ENCODE measurements at places on chromosomes 13 and 19.

- DNase-seq, result no peak
Observed at GRCh38 chr19:46718934-46719622, 2.2 kb upstream of the PRKD2 start.

DNA sequence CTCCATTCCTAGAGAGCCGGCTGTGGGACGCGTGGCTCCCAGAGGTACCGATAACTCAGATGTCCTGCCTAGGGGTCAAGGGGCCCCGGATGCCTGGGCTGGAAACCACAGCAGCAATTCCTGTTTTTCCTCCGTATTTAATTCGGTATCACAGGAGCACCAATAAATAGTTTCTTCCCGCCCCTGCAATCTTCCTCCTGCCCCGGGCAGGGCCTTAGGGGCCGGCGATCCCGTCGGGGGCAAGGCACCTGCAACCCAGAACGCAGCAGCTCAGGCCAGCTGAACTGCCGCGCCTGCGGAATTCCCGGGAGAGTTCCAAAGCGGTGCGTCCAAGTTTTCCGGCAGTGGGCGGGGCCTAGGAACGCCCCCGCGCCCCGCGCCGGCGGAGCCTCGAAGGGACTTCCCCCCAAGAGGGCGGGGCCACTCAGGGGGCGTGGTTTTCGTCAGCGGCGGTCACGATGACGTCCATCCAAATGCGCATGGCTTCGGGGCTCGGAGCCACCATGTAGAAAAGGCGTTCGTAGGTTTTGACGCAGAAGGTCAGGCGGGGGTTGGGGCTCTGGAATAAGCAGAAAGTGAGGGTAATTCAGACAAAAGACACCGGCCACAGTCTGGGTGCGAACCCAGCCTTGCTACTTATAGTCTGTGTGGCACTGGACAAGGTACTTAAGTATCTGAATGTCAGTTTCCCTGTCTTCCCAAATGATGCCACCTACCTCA, 9.7 kb upstream of the LYPD3 start:
- DNase-seq, result peak; percentile 94

GRCh38 chr13:112716841-112717520, 27.1 kb downstream of the ATP11A start:
- DNase-seq, result no peak

DNA sequence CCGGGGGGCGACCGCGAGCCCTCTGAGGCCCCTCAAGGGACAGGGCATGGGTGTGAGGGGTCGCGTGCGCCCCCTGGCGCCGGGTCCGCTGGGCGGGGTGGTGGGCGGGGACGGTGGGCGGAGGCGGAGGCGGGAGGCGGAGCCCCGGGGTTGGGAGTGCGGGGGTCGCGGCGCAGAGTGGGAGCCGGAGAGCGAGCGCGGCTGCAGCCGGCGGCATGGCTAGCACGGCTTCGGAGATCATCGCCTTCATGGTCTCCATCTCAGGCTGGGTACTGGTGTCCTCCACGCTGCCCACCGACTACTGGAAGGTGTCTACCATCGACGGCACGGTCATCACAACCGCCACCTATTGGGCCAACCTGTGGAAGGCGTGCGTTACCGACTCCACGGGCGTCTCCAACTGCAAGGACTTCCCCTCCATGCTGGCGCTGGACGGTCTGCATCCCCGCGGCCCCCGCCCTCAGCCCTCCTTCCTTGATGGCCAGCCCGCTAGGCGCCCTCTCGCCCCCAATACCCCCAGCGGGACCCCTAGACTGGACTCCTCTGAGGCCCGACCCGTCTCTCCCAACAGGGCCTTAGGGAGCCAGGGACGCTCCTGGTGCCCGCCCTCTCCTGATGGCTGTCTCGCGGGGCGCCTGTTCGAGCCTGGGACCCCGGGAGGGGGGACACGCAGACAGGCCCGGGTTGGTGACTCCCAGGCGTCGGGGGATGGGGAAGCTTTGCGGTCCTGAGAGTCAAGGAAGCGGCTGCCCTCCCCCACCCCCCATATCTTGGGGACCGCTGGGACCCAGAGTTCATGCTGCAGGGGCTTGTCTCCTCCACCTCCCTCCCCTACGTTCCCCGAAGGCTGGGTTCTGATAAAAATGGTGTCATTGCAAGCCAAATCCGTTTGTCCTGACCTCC, at the start of gene CLDN10:
Gene CLDN10, plus strand, starts transcription at position 182 of the 903 bp plus-strand sequence. Its CDS starts 34 bp downstream, at position 216.
- DNase-seq, result no peak

GRCh38 chr19:53147645-53148044, 11.2 kb downstream of the ZNF347 start:
- DNase-seq, result no peak

DNA sequence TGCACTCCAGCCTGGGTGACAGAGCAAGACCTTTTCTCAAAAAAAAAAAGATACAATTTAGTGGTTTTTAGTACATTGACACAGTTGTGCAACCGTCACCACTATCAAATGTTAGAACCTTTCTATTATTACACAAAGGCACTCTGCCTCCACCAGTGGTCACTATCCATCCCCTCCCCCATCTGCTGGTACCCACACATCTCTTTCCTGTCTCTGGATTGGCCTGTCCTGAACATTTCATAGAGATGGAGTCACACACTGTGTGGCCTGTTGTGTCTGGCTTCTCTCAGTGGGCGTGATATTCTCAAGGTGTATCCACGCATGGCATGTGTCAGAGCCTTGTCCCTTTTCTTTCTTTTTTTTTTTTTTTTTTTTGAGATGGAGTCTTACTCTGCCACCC, 11.2 kb downstream of the KDM4B start:
- DNase-seq, result no peak

- DNase-seq, result no peak
Observed at GRCh38 chr13:77056382-77056781, 29.4 kb upstream of the FBXL3 start.

- DNase-seq, result no peak
Observed at GRCh38 chr19:47267350-47267759, 7.3 kb upstream of the INAFM1 start.

- DNase-seq, result no peak
Observed at GRCh38 chr13:107203146-107203847, 635.4 kb upstream of the ARGLU1 start.
